ENCODE measurements at places on chromosomes 2 and 18. TPM values are rescaled to one million over a fixed set of nuclear protein-coding genes. Genes with fewer than 3 reads are reported as not detected.

Gene RASGRP3
- 0.81 TPM for total RNA-seq

Gene NGEF
- 16.2 TPM for total RNA-seq

Gene ANKRD30BL
- total RNA-seq, result not detected

Gene AMER3
- total RNA-seq, result not detected

Gene CENPA
- 38.8 TPM for total RNA-seq

Gene SCG2
- total RNA-seq, result 1.4 TPM

Gene NTSR2
- not detected for total RNA-seq

Gene DLGAP1
- not detected for total RNA-seq

Gene CROCC2
- total RNA-seq, result not detected

Gene OTOF
- 0.06 TPM for total RNA-seq

Gene SULT1C2
- total RNA-seq, result 0.33 TPM

Gene RGPD6
- 8.0 TPM for total RNA-seq

Gene DSG1
- not detected for total RNA-seq

Gene RAB11FIP5
- 29.9 TPM for total RNA-seq

Gene ERLEC1
- 64.0 TPM for total RNA-seq

Gene TMEM198
- 0.80 TPM for total RNA-seq

Gene CFC1
- not detected for total RNA-seq

Gene NCL
- 950 TPM for total RNA-seq

Gene GPC1
- 245 TPM for total RNA-seq

Gene SPP2
- total RNA-seq, result not detected

Gene FABP1
- not detected for total RNA-seq

Gene TCF23
- total RNA-seq, result not detected

Gene DIS3L2
- 9.2 TPM for total RNA-seq

Gene DYNAP
- not detected for total RNA-seq

Gene EFR3B
- 10.0 TPM for total RNA-seq

All from A549 treated with dexamethasone at 1 μM for 4 hours (cell line).